Activated CD4-positive, alpha-beta T cell treated with anti-CD3 and anti-CD28 coated beads, Interleukin-2, amount 10 ng/mL, durations not matched to agents 7 days and 5 days (primary cell): ENCODE measurements at places on chromosomes 3 and 15. TPM values are rescaled to one million over a fixed set of nuclear protein-coding genes. Genes with fewer than 3 reads are reported as not detected.

- H3K4me1 ChIP-seq = peaks cover 2% of the 10 kb centered on the region
- H3K4me3 ChIP-seq = no peak within 1 kb of the TSS
- no peaks in the 10 kb centered on the region for H3K27me3 ChIP-seq
- H3K36me3 ChIP-seq = no peaks in the 10 kb centered on the region
- H3K27ac ChIP-seq = no peak within 1 kb of the TSS
Measured at GRCh38 chr3:119145500-119146167, at the start of gene TEX55. TEX55 (plus strand) TSS chr3:119146165; CDS start chr3:119146190, 25 bp downstream.

- H3K36me3 ChIP-seq = peaks cover 4% of the 10 kb centered on the region
- no peak overlapping the region for H3K4me3 ChIP-seq
- DNase-seq = no peak
- no peak overlapping the region for H3K27ac ChIP-seq
Measured at GRCh38 chr3:52327486-52328290, 11.6 kb downstream of the DNAH1 start.

- no peaks in the 10 kb centered on the region for H3K4me1 ChIP-seq
- H3K27me3 ChIP-seq = peaks cover 14% of the 10 kb centered on the region
- DNase-seq = no peak
- no peak overlapping the region for H3K4me3 ChIP-seq
- no peaks in the 10 kb centered on the region for H3K36me3 ChIP-seq
- H3K27ac ChIP-seq = no peak overlapping the region
Measured at GRCh38 chr15:49441816-49442215, 18.8 kb downstream of the FGF7 start.

SNX22 gene
- 0.50 TPM for total RNA-seq

GRCh38 chr15:69644876-69645275, 192.3 kb downstream of the RPLP1 start:
- H3K4me1 ChIP-seq = peaks cover 19% of the 10 kb centered on the region
- peaks cover 2% of the 10 kb centered on the region for H3K36me3 ChIP-seq
- H3K27me3 ChIP-seq = peaks cover 37% of the 10 kb centered on the region
- H3K4me3 ChIP-seq = no peak overlapping the region
- no peak for DNase-seq

DNA sequence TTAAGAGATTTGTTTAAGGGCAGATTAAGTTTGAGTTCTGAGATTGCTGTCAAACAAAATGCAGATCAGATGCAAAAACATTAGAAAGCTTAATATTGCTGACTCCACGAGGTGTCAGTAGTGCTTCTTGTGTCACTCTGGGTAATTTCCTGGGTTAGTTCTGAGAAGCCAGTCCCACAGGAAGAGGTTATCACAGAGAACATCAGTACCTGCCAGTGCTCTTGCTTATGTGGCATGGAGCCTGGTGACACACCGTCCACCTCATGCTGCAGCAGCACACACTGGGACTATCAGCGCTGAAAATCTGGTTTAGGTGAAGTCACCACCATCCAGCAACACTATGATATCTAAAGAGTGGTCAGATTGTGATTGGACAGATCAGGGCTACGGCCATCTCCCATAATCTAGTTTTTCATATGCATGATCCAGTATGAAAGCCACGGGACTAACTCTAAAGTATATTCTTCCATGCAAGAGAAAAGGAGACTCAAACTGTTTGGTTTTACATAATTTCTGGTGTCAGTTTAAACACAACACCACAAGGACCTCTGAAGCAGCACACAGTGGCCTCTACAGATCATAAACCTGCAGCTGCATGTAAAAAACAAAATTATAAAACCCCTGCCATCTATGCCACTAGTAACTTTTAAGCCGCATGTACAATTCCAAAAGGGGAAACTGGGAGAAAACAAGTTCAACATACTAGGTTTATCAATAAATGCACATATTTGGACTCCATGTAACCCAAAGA, 36.1 kb upstream of the MYO5C start:
- peaks cover 27% of the 10 kb centered on the region for H3K4me1 ChIP-seq
- H3K27ac ChIP-seq = peak overlapping the region; percentile 84
- no peaks in the 10 kb centered on the region for H3K27me3 ChIP-seq
- H3K4me3 ChIP-seq = no peak overlapping the region

DNA sequence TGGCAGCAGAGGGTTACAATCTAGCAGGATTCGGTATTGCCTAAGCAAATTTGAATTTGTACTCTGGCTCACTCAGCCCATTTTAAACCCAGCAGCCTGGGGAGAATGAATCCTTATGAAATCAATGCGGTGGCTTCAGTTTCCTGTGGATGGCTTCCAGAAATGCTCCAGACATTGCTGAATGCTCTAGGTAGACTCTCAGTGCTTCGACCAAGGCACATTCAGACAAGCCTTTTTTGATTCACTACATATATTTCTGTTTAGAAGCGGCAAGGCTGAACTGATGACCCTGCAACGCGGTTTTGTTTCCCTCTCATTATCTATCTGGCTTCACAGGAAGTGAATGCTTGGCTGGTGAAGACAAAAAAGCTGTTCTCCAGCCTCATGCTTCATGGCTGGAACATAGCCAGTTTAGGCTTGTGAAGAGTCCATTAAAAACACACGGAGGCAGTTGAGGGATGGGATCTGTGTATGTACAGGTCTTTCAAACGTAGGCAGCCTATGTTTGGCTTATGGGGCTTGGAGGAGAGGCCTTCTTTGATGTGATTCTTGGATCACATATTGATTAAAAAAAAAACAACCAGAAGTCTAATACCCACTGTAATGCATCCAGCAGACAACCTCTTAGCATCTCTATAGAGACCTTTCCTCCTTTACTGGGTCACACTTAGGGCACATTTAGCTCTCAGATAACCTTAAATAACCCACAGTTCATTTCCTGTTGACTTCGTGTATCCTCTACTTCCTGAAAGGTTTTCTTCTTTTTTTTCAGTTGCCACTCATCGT, 400.2 kb upstream of the TBL1XR1 start:
- H3K36me3 ChIP-seq = peaks cover 7% of the 10 kb centered on the region
- peak; percentile 37 for DNase-seq
- H3K4me3 ChIP-seq = peak overlapping the region; percentile 53
- peaks cover 73% of the 10 kb centered on the region for H3K4me1 ChIP-seq

GRCh38 chr3:113086560-113087461, 96.0 kb downstream of the GTPBP8 start:
- no peaks in the 10 kb centered on the region for H3K27me3 ChIP-seq
- no peaks in the 10 kb centered on the region for H3K4me1 ChIP-seq
- H3K36me3 ChIP-seq = no peaks in the 10 kb centered on the region
- H3K27ac ChIP-seq = no peak overlapping the region
- DNase-seq = no peak

GRCh38 chr3:81789691-81790090, 28.2 kb upstream of the GBE1 start:
- H3K4me3 ChIP-seq = no peak overlapping the region
- no peaks in the 10 kb centered on the region for H3K4me1 ChIP-seq
- no peaks in the 10 kb centered on the region for H3K36me3 ChIP-seq
- no peak overlapping the region for H3K27ac ChIP-seq
- no peak for DNase-seq

GRCh38 chr15:76339305-76340197, 3.0 kb downstream of the ISL2 start:
- peaks cover 76% of the 10 kb centered on the region for H3K27me3 ChIP-seq
- peak overlapping the region; percentile 71 for H3K4me3 ChIP-seq
- DNase-seq = no peak
- H3K27ac ChIP-seq = peak overlapping the region; percentile 65
- peaks cover 9% of the 10 kb centered on the region for H3K36me3 ChIP-seq
- H3K4me1 ChIP-seq = peaks cover 59% of the 10 kb centered on the region

DNA sequence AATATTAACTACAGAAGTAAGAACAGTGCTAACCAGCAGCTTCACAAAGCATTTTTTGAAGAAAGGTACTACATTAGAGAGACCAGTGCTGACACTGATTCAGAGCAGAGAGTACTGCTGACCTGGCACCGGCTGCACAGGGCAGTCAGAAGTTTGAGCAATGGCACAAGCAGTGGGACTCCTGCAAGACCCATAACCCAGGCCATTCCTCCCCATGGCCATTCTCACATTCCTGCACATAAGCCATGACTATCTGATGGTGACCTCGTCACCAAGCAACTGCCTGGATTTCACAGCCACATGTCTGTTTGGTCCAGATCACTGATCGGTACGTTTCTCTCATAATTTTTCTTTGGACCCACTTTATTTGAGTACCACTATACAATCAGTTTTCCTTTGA, 88.7 kb downstream of the GPR156 start:
- H3K4me1 ChIP-seq = no peaks in the 10 kb centered on the region
- H3K27me3 ChIP-seq = no peaks in the 10 kb centered on the region
- no peak overlapping the region for H3K4me3 ChIP-seq
- no peaks in the 10 kb centered on the region for H3K36me3 ChIP-seq
- DNase-seq = no peak

GLDN gene
- total RNA-seq = not detected

PLA2G4E gene
- not detected for total RNA-seq

ACTRT3 gene
- 0.20 TPM for total RNA-seq

- peaks cover 17% of the 10 kb centered on the region for H3K27me3 ChIP-seq
- DNase-seq = no peak
Measured at GRCh38 chr3:186691676-186692075, 25.5 kb upstream of the KNG1 start.

- H3K27me3 ChIP-seq = peaks cover 55% of the 10 kb centered on the region
- peaks cover 4% of the 10 kb centered on the region for H3K4me1 ChIP-seq
- no peak overlapping the region for H3K4me3 ChIP-seq
- H3K27ac ChIP-seq = no peak overlapping the region
- no peak for DNase-seq
Measured at GRCh38 chr15:58069008-58069407, 3.5 kb upstream of the ALDH1A2 start.

- H3K27me3 ChIP-seq = peaks cover 10% of the 10 kb centered on the region
- peak overlapping the region; percentile 82 for H3K27ac ChIP-seq
- H3K4me3 ChIP-seq = no peak overlapping the region
- peaks cover 4% of the 10 kb centered on the region for H3K36me3 ChIP-seq
- no peak for DNase-seq
Measured at GRCh38 chr15:66721020-66721419, 19.0 kb downstream of the SMAD6 start.
